ENCODE measurements at places on chromosomes 3 and 15.

GRCh38 chr3:27758083-27758482 lies 36.0 kb upstream of the EOMES start:
- no peak for DNase-seq

DNA sequence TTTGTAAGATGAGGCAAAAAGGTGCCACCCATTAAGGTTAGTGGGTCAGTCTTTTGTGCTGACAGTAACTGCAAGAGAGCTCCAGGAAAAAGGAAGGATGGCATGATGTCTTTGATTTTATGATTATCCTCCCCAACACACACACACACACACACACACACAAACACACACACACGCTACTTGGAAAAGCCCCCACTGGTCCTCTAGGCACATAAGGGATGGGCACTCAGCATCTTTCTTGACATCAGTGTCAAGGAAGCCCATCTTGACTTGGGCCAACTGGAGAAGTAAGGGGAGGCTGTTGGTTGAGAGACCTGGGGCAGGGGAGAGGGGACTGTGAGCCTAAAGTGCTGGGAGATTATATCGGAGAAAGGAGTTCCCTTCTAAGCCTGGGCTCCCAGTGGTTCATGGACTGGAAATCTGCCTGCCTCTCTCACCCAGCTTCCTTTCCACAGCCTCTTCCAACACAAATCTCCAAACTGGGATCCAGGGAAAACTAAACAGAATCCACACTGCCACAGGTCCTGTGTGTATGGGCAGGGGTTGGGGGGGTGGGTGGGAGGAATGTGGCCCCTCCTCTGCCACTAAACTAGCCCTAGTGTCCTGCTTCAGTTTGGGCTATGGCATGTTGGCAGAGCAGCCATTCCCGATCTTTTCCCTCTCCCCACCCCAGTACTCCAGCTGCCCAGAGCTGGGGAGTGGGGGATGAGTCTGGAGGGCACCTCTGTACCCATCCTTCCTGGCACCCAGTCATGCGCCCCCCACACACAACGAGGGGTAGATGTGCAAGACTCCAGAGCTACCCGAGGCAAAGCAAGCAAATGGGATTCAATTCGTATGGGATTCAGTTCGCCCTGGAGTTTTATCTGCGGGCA lies 1.6 kb downstream of the AMOTL2 start:
- DNase-seq = no peak

- no peak for DNase-seq
Observed at GRCh38 chr3:24763393-24763792, 268.7 kb upstream of the THRB start.

DNA sequence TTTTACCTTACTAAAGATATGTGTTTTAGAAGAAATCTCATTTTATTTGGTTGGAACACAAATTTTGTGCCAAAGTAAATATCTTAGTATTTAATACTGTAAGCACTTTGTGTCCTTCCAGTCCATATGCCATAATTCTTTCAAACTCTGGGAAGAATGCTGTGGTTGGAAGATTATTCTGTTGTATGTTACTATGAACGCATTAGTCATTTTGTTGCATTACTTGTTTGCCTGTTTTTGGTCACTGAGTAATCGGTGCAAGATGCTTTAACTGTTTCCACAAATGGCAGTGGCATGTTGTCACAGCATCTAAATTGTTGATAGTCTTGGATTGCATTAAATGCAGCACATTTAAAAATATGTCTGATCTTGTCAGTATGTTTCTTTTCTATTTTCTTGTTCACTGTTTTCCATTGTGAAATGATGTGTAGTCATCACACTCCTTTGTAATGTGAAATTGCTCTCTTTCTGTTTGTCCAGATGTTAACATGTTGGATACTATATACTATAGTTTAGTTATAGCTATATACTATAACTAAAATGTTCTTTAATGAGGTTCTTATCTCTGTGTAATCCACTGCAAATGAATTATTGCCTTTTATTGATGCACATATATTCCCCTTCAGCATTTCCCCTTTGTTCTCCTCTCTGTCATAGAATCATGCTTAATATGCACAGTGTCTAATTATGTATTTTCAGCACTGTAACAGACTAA lies 89.9 kb upstream of the FLNB start:
- DNase-seq = no peak

DNA sequence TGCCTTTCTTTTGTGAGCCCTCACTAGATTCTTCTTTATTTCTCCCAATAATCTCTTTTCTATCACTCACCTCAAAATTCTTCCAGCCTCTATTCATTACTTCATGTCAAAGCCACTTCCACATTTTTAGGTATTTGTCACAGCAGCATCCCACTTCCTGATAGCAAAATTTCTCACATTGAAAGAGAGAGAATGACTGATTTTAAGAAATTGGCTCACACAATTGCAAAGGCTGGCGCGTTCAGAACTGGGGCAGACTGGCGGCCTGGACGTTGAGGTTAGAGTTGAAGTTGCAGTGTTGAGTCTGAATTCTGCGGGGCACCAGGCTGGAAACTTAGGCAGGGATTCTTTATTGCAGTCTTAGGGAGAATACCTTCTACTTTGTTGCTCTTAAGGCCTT lies 117.9 kb downstream of the LRRC28 start:
- DNase-seq = no peak

GRCh38 chr15:62920682-62921502 lies 121.7 kb upstream of the TPM1 start:
- DNase-seq = no peak

Data from stimulated activated CD4-positive, alpha-beta T cell treated with anti-CD3 and anti-CD28 coated beads, Interleukin-15, amount 100 ng/mL, for 1 hour (primary cell).